Endothelial cell of umbilical vein (primary cell): ENCODE measurements at places on chromosomes 7 and 10. TPM values are rescaled to one million over a fixed set of nuclear protein-coding genes. Genes with fewer than 3 reads are reported as not detected.

RARRES2 gene
- total RNA-seq, result not detected in 2 replicates

EVX1 gene
- not detected in 2 replicates for total RNA-seq

MRPL43 gene
- total RNA-seq, result 75.0 and 77.3 TPM in 2 replicates

ZNF467 gene
- 6.5 and 8.9 TPM in 2 replicates for total RNA-seq

DNA sequence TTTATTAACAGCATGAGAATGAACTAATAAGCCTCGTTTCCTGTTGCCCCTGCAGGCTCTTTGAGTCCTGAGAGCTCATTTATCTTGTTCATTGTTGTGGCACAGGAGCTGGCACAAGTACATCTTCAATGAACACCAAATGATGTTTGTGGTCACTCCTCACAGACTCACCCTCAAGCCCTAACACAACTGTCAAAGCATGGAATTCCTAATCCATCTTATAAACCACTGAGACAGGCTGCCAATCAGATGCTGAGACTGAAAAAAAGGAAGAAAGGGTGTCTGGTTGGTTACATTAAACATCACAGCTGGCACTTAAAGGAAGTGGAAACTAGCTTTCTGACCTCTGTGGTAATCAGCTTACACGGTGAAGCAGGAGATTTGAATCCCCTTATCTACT is 7.7 kb upstream of the CCDC172 start:
- DNase-seq, result no peak

DNA sequence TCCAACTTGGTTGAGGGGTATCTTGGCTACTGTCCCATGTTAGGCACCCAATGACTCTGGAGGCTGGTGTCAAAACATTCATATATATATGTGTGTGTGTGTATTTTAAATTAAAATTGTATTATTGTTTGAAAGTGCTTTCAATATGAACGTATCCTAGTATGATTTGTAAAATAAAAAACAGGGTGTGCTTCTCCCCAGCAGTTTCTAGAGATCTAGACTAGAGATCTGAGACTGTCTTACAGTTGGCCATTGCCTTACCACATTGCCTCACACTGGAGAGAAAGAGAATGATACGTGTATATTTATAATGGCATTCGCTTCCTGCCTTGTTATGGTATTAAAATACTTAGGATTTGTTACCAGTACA is 1.2 kb downstream of the BAG3 start:
- peak; percentile 77 for DNase-seq

GRCh38 chr10:117320050-117320665 is 55.1 kb downstream of the PDZD8 start:
- DNase-seq, result peak; percentile 37

GRCh38 chr7:7967886-7968543 is 581 bp upstream of the GLCCI1 start:
- no peak for DNase-seq

DNA sequence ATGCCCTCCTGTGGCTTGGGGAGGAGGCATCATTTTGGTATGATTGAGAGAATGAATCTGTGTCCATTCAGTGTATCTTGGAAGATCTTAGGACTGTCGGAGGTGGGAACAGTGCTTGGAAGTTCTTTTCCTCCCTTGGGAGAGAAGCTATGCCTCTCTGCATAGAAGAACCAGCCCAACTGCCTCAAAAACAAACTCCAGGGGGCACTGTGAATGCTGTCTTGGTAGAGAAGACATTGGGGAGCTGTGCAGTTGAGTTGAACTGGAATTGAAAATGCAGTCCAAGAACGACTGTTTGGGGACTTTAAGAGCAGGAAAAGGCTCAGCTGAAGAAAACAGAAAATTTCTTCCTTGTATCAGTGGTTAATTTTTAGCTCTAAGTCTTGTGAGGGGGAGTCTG is 4.9 kb upstream of the GJD4 start:
- no peak for DNase-seq

DNA sequence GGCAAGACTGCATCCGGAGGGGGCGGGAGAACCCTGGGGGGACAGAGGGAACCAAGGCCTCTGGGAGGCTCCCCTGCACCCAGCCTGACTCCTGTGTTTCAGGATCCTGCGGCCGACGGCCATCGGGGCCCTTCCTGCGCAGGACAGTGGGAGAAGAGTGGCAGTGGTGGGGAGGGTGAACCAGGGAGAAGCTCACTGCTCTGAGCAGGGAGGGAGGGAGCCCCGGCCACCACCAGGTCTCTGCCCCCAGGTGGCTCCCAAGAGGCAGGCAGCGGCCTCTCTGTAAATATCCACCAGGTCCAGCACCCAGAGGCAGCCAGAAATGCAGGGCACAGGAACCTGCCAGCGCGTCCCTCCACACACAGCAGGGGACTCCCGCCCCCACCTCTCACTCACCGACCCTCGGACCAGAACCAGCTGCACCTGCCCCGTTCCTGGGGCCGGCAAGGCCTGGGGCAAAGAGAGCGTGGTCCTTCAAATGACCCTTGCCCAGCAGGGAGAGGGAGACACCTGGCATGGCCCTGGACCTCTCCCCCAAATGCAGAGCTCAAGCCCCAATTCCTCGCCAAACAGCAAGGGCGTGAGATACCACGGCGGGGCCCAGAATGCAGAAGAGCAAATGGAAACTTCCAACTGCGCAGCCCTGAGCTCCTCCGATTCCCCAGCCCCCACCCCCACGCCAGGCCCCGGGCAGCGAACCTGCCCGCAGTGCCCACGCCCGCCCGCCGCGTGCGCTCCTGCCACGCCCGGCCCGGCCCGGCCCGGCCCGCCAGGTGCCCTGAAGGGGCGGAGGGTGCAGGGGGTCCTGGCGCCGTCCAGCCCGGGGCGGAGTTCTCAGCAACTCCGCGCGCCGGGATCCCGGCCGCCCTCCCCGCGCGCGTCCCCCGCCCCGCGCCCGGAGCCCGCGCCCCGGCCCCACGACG is 805 bp downstream of the RASGEF1A start:
- DNase-seq, result no peak

DNA sequence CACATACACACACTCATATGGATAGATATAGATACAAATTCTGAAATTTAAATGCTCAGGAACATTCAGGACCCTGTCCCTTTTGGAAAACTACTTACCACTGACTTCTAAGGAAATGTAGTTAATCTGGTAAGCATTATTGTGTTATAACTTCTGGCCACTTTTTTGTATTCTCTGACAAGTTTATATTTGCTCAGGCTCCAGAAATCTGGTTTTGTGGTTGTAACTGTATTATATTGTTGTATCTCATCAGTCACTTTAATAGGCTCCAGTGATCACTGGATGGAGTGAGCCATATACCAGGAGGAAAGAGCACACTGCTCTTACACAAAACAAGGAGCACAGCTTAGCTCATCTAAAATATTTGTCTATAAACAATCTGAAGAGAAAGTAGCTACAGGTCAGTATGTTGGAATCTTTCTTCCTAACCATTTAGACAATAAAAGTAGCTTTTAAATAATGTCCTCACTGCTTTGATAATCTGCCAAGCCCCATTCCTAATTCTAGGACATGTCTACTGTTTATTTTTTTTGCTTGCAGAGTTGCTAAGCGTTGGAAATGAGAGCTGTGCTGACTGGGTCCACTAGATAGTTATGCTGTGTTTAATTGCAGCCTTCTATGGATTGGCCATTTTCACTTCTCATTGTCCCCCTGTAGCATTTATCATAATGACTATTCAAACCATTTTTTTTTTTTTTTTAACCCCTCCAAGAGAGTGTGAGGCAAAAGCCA is 43.8 kb downstream of the SMNDC1 start:
- no peak for DNase-seq

DNA sequence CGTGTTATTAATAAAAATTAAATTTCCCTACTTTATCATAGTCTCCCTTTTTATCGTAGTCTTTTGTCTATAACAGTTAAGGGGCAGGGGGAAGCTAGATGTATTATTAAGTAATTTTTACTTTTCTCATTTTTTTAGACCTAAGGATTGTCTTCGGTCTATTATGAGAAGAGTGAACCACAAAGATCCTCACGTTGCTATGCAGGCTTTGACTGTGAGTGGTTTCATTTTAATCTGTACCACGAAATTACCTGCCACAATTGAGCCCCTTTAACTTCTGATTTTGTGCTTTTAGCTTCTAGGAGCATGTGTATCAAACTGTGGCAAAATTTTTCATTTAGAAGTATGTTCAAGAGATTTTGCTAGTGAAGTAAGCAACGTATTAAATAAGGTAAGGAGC is 40.6 kb downstream of the STAM start:
- no peak for DNase-seq
